Activated B cell treated with CpG ODN at 0.5 μM for 24 hours (primary cell): ENCODE measurements at places on chromosomes 12 and 14. TPM values are rescaled to one million over a fixed set of nuclear protein-coding genes. Genes with fewer than 3 reads are reported as not detected.

GRCh38 chr14:92734618-92735017 lies 13.8 kb downstream of the LGMN start:
- DNase-seq, result no peak

- DNase-seq, result no peak
These were observed 18.7 kb upstream of the EPYC start for GRCh38 chr12:91023326-91024004.

DNA sequence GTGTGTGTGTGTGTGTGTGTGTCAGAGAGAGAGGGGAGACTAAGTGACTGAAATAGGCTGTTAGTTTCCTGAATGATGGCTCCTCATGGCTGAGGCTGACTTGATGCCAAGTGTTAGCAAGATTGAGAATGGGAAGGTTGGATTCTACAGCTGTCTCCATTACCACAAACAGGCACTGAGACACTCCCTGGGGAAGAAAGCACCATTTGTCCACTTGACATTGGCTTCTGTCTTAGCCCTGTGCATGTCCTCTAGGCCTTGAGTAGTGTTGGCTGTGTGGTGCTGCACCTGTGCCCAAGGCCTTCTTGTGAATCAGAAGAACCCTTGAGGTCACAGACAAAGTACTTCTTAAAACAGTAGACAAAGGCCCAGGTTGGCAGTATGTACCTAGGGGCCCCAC lies 15.6 kb downstream of the ERG28 start:
- no peak for DNase-seq

GRCh38 chr14:74663884-74664283 lies 49.0 kb downstream of the AREL1 start:
- no peak for DNase-seq

DNA sequence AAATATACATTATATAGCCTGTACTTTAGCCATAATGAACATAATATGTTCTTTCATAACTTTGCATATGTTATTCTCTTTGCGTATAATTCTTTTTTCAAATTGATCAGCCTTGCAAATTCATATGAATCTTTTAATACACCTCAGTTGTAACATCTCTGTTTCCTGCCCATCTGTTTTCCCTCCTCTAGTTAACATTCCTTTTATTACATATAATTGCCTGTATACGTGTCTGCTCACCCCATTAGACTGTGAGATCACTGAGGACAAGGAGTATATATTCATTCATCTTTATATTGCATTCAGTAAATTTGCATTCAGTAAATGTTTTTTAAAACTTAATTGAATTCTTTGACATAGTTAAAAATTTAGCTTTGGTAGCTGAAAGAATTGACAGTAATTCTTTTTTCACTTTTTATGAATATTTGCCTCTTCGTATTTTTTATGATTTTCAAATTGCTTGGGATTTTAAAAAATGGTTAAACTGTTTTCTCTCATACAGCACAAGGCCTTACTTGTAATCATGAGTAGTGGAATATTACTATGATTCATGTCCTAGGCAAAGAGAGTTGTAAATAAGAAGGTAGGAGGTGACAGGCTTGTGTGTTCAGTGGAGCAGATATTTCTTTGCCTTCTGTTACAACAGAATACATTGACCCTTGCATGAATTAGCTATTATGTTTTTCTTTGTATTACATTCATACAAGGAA lies 32.8 kb upstream of the KLHL42 start:
- no peak for DNase-seq

DNA sequence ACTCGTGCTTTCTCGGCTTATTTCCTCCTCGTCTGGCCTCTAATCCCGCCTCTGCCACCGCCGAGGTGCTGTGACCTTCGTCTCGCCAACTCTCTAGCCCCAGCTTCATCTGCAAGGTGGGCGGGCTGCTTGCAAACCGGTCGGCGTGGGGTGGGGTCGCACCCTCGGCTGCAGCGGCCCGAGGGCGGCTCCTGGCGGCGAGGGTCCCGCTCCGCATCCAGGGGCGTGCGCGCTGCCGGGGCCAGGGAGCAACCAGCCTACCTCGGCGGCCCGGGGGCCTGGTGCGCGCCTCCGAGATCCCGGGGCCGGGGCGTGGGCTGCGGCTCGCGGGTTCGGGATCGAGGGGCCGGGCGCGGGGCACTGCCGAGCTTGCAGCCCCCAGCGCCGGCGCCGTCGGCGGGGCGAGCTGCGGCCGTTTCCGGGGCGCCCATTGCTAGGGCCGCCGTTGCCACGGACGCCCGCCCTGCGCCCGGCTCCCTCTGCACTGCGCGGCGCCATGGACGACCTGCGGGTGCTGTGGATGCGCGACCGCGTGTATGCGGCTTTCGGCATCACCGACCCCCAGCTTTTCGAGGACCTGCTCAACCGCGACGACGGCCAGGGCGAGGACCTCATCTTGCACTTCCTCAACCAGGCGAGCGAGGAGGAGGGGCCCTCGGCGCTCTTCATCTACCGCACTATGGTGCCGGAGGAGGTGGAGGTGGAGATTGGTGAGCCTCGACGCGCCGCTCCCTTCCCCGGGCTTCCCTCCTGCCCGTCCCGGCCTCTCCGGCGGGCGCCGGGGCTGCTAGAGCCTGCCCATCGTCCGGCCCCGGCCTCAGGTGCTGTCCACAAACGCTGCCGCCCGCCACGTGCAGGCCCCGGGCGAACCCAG lies at the start of gene DNAH10:
Gene DNAH10, plus strand, starts transcription at position 461 of the 874 bp plus-strand sequence. Its CDS starts 36 bp downstream, at position 497.
- peak; percentile 61 for DNase-seq

GRCh38 chr14:101906645-101907044 lies 57.7 kb upstream of the DYNC1H1 start:
- DNase-seq, result no peak

- no peak for DNase-seq
These were observed 67.1 kb downstream of the BLTP3B start for GRCh38 chr12:100075598-100075997.

- no peak for DNase-seq
These were observed 368.6 kb upstream of the RGS6 start for GRCh38 chr14:71563492-71564153.

DNA sequence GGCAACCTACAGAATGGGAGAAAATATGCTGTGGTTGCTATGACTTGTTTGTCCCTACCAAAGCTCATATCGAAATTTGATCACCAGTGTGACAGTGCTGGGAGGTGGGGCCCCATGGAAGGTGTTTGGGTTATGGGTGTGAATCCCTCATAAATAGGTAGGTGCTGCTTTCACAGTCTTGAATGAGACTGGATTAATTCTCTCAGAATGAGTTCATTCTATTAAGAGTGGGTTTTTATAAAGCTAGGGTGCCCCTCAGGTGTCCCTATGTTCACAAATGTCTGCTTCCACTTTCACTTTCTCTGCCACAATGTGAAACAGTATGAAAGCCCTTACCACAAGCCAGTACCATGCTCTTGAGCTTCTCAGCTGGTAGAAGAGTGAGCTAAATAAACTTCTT lies 133.5 kb downstream of the CPNE8 start:
- DNase-seq, result no peak

GRCh38 chr12:94147991-94148738 lies at the start of gene PLXNC1:
Gene PLXNC1, plus strand, starts transcription at chr12:94148577. Its CDS starts 395 bp downstream, at chr12:94148972.
- peak; percentile 71 for DNase-seq

GRCh38 chr14:34201909-34202637 lies 251.2 kb upstream of the EGLN3 start:
- DNase-seq, result no peak

DNA sequence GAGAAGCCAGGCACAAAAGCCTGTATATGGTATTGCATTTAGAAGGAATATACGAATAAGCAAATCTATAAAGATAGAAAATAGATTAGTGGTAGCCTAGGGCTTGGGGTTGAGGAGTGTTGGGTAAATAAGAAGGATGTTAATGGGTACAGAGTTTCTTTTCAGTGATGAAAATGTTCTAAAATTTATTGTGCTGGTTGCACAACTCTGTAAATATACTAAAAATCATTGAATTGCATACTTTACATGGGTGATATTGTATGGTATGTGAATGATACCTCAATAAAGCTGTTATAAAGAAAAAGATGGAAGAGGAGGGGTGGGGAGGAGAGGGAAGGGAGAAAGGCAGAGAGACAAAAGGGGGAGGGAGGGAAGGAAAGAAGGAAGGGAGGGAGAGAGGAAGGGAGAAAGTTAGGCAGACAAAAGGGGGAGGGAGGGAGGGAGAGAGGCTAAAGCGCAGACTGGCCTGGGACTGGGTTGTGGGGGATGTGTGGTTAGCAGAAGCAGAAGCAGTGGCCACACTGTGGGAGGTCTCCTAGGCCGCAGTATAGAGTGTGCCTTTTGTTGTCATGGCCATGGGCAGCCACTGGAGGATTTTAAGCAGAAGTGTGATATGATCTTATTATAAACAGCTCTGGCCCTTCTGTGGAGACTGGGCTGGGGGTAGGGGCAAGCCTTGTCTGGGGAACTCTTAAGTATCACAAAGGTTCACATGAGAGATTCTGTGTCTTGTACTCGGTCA lies 73.6 kb upstream of the ELK3 start:
- DNase-seq, result no peak

- no peak for DNase-seq
These were observed 55.5 kb downstream of the ESR2 start for GRCh38 chr14:64238631-64239030.

- no peak for DNase-seq
These were observed 150.1 kb downstream of the SLC38A4 start for GRCh38 chr12:46675736-46676135.

- DNase-seq, result no peak
These were observed 182.7 kb downstream of the DERA start for GRCh38 chr12:16093825-16094224.

DNA sequence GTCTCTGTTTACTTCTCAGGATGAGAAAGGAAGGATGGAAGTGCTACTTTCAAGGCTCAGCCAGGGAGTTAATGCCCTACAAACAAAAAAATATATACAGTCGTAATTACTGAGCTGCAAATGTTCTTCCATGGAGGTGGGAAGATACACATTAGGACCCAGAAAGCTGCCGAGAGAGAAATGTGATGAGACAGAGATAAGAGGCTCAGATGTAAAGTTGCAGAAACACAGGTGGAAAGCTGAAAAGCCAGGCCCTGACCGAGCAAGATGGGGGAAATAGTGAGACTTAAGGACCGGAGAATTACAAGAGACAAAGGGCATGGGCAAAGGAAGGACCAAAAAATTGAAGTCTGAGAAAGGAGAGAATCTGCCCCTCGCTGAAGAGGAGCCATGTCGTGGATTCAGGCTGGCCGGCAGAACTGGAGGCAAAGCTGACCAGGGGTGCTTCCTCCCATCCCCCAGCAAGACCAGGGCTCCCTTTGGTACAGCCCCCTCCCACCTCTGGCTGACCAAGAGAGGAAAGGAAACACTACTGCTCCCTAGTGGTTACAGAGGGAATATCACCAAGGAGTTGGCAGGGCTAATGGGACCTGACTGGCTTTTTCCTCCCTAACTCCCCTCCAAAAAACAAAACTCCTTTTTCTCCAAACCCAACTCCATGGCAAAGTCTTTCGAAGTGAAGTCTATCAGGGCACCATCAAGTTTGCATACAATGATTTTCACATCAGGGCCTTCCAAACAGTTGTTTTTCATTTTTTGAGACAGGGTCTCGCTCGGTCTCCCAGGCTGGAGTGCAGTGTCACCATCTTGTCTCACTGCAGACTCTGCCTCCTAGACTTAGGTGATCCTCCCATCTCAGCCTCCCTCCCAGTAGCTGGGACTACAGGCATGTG lies 12.1 kb downstream of the ZFHX2 start:
- no peak for DNase-seq

DNA sequence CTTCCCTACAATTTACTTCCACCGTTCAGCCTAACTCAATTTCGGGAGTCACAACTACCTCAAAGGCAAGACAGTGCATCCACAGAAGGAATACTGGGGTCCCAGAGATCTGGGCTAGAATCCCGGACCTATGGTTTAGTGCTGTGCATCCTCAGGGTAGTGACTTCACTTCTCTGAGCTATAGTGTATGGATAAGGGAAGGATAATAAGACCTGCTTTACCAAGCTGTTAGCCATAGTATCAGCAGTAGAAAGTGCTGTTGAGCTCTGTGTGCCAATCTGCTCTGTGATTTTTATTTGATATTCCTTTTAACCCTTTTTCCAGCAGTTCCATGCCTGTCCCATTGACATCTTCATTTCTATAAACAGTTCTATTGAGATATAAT lies 1044.3 kb downstream of the BCL11B start:
- DNase-seq, result no peak

DNA sequence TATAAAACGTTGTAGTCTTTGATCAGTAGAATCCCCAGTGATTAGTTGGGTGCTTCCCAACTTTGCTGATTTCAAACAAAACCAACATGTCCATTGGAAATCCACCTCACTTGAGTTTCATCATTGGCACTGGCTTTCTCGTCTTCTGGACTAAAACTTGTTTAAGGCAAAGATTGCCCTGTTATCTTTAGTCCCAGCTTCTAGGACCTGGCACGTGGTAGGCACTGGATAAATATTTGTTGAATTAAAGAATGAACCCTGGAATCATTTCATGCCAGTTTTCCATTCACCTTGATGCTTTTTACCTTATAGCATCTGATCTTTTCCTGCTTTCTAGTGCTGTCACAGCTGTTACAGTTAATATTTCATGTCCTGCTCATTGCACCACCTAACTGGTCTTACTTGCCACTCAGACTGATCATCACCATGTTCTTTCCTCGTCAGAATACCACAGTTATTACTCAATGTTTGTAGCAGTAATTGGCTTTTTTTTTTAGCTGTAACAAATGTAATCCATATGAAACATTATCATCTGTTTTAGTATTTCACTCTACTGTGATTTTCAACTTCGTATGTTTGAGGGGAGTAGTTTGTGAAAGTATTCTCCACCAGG lies 7.3 kb upstream of the C12orf50 start:
- DNase-seq, result no peak

DNA sequence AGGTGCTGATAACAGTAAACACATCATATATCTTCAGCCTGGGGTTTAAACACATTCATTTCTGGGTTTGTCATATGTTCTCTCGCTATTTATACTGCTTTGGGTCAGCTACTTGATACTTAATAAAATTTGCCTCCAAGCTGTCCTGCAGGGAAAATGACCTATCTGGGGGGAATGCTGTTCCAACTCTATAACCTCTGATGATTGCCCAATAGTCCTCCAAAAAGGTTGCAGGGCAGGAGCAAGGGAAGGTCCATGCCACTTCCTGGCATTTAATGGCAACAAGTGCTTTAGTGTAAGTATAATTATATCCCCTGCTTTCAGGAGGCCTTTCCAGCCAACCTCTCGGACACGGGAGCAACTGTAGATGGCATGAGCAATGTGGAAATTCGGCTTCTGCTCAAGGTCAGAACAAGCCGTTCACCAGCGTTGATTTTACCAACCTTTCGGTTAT lies 198.0 kb upstream of the EEA1 start:
- no peak for DNase-seq

TMEM116 gene
- total RNA-seq, result 6.4 and 10.5 TPM in 2 replicates

CMA1 gene
- not detected in 2 replicates for total RNA-seq

MIP gene
- not detected in 2 replicates for total RNA-seq

KRT6B gene
- total RNA-seq, result not detected in 2 replicates

CARMIL3 gene
- 3.5 and 3.9 TPM in 2 replicates for total RNA-seq

PLA2G1B gene
- total RNA-seq, result not detected in 2 replicates

PAPLN gene
- total RNA-seq, result 0.42 and 0.46 TPM in 2 replicates

GPX2 gene
- total RNA-seq, result not detected in 2 replicates

NFKBIA gene
- total RNA-seq, result 480 and 515 TPM in 2 replicates

WSCD2 gene
- 1.4 and 1.9 TPM in 2 replicates for total RNA-seq
